ENCODE measurements at places on chromosomes 12 and 14. TPM values are rescaled to one million over a fixed set of nuclear protein-coding genes. Genes with fewer than 3 reads are reported as not detected.

The KRT72 gene
- 11.4 TPM for total RNA-seq

The PTCSC3 gene
- total RNA-seq: not detected

The FGF6 gene
- not detected for total RNA-seq

The SNAPC1 gene
- 4.7 TPM for total RNA-seq

The CABP1 gene
- not detected for total RNA-seq

The CIDEB gene
- total RNA-seq: 12.2 TPM

All from naive thymus-derived CD8-positive, alpha-beta T cell (primary cell).